ENCODE measurements at places on chromosomes 3 and 15.

DNA sequence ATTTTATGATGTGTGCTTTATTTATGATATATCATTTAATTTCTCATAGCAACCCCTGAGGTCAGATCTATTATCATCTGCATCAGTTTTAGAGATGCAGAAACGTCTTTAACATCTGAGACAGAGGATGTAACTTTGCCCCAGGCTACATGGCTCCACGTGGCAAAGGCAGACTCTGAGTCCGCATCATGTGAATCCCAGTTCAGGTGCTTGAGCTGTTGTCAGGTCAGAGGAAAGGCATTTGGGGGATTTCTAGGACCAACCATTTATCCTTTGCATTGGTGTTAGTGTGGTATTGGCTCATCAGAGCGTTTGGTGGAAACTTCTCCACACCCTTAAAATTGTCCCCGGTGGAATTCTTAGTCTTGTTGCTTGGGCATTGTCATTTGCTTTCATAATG lies 10.8 kb downstream of the CACNA2D3 start:
- no peak for DNase-seq

DNA sequence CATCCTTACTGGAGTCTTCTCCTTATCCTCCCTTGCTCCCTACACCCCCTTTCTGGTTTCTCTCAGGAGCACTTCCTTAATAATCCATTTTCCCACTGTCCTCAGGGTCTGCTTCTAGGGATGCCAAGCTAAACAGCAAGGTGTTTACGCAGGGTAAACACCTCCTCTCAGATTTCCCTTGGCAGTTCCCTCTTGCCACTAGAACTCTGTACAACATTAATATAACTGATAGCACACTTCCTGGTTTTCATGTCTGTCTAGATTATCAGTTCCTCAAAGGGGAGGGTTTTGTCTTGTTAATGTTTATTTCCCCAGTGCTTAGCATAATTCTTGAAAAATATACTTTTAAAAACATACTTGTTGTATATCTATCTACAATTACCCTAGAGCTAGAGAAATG lies 118.0 kb upstream of the SLC24A5 start:
- DNase-seq, result no peak

GRCh38 chr15:101657171-101657570 lies 5.0 kb upstream of the TM2D3 start:
- DNase-seq, result no peak

DNA sequence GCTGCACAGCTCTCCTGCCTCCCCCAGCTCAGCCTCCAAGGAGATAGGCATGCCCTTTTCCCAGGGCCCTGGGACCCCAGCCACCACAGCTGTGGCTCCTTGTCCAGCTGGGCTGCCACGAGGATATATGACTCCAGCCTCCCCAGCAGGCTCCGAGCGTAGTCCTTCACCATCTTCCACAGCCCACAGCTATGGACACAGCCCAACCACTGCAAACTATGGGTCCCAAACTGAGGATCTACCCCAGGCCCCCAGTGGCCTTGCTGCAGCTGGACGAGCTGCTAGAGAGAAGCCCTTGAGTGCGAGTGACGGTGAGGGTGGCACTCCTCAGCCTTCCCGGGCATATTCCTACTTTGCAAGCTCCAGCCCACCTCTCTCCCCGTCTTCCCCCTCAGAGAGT lies 20.5 kb upstream of the APEH start:
- DNase-seq, result no peak

DNA sequence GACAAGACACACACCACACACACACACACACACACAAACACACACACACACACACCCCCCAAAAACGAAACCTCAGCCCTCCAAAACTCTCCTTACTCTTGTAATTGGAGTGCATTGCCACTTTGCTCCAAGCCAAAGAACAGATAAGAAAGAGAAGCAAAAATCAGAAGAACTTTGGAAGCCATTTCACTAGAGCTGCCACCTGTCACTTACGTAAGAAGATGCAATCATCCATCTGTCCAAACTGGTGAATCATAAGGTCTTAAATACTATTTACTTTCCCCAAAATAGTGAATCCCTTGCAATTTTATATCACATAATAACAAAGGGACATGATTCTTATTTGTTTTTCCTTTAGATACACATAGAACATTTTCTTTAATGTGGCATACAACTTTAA lies 285.4 kb downstream of the ZBTB20 start:
- no peak for DNase-seq

DNA sequence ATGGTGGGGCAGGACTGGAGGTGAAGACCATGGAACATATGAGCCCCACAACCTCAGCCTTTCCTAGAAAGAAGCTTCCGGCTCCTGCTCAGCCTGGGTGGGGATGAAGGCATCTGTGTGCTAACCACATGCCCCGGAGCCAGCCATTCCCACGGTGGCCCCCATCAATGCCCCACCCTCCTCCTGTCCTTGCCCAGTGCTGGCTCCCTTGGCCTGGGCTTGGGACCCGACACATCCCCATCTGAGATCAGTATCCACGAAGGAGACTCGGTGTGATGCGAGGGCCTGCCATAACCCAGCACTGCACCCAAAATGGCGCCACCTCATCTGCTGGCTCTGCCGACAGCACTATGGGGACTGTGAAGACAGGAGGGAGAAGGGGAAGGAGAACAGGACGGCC lies 16.5 kb upstream of the PLXND1 start:
- DNase-seq, result no peak

DNA sequence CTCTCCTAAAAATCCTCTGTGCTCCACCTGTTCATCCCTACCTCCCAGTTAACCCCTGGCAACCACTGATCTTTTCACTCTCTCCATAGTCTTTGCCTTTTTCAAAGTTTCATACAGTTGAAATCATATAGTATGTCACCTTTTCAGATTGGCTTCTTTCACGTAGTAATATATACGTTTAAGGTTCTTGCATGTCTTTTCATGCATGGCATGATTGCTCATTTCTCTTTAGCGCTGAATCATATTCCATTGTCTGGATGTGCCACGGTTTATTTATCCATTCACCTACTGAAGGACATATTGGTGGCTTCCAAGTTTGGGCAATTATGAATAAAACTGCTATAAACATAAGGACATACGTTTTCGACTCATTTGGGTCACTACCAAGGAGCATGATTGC lies 28.7 kb downstream of the GLCE start:
- no peak for DNase-seq

GRCh38 chr15:43127752-43128151 lies 5.6 kb upstream of the TMEM62 start:
- peak; percentile 40 for DNase-seq

DNA sequence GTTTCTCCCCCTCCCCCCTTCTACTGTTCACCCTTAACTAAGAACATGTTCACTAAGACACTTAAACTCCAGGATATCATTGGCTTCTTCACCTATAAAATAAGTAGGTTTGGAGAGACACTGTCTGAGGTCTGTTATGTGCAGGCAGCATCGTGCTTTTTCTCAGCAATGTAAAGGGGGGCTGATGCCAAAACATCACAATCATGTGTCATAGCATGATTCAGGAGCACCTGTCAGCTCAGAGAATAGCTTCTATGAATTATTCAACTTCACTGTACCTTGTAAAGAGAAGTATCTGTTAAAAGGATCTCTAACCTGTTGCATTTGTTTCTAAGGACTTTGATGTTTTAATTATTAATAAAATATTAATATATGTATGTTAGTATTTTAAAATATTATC lies 211.4 kb upstream of the EPHA3 start:
- DNase-seq, result no peak

- DNase-seq, result no peak
These were observed 450.7 kb downstream of the NSUN3 start for GRCh38 chr3:94513600-94513999.

DNA sequence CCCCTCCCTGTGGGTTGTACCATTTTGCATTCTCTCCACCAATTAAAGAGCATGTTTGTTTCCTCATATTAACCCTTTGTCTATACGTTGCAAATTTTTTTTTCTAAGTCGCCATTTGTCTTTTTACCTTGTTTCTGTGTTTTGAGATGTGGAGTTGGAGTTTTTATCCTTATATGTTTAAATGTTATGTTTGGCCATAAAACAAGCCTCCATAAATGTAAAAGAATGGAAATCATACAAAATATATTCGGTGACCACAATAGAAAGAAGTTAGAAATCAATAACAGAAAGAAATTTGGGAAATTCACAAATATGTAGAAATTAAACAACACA lies 29.2 kb downstream of the LRRK1 start:
- no peak for DNase-seq

DNA sequence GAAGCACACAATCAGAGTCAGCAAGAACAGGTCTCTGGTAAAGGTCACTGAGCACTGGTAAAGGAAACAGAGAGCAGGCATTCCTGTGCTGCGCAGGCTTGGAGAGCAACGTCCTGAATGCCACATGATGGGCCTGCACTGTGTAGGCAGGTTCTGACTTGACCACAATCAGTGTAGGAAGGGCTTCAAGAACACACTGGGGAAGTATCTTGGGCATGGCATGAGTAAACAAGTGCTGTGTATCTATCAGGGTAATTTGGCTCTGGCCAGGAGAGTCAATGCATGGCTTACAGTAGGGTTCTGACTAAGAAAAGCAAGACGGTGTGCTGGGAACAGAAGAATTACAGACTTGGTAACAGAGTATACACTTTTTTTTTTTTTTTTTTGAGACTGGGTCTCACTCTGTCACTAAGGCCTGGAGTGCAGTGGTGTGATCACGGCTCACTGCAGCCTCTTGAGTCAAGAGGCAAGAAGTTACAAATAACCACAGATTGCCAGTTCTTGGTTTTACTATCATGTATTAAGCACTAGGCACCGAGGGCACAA lies 30.6 kb downstream of the TBC1D2B start:
- DNase-seq, result no peak

DNA sequence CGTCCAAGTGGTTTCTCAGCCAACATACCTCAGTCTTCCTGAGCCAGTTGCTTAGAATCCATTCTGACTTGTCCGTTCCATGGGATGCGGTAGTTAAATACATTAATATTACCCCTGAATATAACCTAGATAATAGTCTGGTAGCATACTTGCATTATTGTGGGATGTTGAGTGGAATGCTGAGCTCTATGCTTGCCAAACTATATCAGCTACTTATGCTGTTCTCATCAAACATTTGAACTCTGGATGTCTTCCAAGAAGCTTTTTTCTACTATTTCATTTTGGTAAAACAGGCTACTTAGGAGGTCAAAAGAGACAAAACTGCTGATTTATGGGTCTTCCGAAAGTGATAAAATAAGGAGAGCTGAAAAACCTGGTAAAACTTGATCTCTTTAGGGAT lies 429.5 kb downstream of the NAALADL2 start:
- DNase-seq, result no peak

GRCh38 chr3:71031181-71031580 lies 552.3 kb downstream of the FOXP1 start:
- DNase-seq, result no peak

DNA sequence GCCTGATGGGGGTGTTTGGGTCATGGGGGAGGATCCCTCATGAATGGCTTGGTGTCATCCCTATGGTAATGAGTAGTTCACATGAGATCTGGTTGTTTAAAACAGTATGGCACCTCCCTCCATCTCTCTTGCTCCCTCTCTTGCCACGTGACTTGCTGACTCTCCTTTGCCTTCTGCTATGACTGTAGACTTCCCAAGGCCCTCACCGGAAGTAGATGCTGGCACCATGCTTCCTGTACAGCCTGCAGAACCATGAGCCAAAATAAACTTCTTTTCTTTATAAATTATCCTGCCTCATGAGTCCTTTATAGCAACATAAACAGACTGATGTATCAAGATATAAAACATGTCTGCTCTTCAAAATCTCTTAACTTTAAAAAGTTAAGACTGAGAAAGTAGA lies 96.1 kb downstream of the TFDP2 start:
- no peak for DNase-seq

DNA sequence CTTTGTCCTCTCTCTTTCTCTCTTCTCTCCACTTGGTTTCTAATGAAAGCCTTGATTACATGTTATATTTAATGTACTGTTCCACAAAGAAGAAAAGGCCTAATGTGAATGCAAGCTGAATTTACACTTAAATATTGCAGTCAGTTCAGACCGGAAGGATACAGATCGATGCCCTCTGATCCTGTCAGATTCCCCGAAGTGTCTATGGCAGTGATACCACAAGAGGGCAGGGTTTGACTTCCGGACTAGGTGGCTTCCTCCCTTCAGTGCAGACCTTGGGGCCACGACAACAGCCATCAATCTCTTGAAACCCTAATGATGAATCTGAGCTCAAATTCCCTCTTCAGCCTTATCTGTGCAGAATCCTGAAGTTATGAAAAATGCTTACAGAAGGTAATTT lies 29.5 kb downstream of the AGTR1 start:
- peak; percentile 41 for DNase-seq

GRCh38 chr15:63473749-63473998 lies 30.7 kb upstream of the USP3 start:
- no peak for DNase-seq

DNA sequence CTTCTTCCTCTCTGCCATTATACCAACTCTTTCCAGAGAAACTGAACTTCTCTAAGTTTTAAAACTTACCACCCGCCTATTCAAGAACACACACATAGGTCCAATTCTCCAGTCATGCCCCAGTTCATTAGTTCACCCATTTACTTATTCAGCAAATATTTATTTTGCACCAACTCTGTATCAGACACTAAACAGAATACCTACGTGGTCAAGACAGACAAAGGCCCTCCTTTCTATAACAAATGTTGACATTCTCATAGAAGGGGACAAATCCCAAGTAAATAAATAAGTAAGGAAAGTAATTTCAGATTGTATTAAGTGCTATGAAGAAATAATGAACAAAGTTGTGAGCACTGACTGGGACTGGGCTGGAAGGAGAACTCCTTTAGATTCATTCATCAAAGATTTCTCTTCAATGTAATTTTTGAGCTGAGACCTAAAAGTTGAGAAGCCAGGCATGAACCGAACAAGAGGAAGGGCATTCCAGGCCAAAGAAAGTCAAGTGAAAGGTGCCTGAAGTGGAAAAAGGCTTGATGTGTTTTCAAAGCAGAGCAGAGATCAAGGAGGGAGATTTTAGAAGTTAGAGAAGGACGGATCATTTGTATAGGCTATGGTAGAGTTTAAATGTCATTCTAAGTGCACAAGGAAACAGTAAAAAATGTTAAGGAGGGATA lies 120.4 kb downstream of the P3H2 start:
- no peak for DNase-seq

GRCh38 chr3:58200121-58200709 lies 10.6 kb downstream of the DNASE1L3 start:
- DNase-seq, result no peak

DNA sequence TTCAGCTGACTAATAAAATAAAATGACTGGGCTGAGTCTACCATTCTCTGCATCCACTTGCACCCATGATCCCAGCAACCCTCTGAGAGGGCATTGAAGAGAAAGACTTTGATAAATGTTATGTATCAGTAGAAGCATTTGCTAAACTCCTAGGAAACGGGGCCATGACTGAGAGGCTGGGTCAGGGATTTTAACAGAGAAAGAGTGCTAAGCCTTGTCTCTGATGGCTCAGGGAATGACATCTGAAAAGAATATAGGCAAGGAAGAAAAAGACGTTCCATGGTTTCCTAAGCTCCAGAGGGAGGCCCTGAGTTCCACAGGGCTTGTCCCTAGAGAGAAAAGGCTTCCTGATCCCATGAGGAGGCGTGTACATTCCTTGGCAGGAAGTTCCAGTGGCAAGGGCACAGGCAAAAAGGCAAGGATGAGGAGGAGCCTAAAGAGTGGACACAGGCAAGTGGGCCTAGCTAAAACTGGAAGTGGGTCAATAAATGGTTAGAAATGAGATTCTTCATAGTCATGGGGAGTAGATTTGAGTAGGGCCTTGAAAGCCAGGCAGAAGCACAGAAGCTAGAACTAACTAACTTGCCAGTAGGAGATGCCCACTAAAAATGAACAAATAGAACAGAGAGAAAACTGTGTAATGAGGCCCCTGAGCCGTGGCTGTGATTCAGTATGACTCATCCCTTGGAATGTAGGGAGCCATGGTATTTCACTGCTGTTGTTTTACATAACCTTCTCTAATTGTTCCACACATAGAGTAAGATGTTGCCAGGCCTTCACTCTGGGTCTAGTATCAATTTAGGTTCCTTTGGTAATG lies 44.9 kb upstream of the MANF start:
- DNase-seq, result no peak
